ENCODE measurements at places on chromosomes 12 and 14.

DNA sequence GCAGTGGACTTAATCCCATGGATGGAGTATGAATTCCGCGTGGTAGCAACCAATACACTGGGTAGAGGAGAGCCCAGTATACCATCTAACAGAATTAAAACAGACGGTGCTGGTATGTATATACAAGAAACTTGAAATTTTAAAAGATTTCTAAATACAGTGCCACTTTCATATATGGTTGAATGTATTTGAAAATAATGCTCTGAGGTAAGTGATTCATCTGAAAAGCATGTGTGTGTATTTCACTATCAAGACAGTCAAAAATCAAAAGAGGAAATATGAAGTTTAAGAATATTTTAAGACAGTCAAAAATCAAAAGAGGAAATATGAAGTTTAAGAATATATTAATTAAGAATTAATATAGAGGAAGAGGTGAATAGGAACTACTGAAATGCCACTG is 195.0 kb upstream of the PDZRN4 start:
- DNase-seq = no peak

DNA sequence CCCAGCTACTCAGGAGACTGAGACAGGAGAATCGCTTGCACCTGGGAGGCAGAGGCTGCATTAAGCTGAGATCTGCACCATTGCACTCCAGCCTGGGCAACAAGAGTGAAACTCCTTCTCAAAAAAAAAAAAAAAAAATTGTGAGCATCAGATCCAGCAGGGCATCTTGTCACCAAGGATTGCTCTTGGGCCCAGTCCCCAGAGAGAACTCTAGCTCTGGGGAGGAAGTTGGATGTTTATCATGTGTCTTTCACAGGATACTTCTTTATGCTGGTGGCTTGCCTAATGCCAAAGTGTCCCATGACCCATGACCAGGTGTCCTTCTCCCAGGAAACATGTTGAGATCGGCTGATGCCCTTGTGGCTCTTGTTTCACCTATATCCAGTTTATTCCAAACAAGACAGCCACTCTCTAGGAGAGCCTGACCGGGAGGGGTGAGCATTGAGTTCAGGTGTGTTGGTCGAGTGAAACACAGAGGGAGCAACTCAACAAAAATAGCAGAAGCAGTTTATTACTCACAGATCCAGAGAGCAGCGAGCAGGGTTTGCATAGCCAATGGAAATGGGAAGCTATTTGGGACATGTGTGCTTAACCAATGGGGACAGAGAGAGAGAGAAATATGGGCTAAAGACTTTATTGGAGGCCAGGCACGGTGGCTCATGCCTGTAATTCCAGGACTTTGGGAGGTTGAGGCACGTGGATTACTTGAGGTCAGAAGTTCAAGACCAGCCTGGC is 6.6 kb upstream of the TCHP start:
- DNase-seq = no peak

DNA sequence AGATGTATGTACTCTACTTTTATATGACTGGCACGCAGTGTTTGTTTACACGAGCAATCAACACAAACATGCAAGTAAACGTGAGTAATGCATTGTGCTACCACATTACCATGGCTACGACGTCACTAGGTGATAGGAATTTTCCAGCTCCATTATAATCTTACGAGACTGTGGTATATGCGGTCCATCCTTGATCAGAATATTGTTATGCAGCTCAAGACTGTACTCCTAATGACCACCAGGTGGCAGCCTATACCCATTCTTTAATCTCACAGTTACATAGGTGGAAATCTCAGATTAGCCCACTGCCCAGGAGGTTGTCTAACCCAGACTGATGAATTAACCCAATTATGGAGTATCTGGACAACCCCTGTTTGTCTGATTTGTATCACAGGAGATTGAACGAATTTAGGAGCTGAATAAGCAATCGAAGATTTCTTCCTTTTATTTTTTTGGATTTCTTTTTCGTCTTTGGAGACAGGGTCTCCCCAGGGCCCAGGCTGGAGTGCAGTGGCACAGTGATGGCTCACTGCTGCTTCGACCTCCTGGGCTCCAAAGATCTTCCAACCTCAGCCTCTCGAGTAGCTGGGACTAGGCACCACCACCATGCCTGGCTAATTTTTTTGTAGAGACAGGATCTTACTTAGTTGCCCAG is 8.7 kb upstream of the TESPA1 start:
- peak; percentile 32 for DNase-seq

DNA sequence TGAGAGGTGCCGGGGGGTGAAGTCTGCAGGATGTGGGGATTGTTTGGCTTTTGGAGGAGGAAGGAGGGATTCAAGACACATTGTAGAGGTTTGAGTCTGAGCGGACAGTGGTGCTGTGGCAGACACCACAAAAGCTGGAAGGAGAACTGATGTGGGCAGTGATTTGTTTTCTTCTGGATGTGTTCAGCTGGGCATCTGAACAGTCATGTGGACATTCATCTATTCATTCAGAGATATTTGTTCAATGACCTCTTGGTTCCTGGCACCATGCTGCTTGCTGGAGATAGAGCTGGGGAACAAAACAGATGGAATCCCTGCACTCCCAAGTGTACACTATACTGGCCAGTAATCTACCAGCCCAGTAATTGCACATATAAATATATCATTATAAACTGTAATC is 64.0 kb downstream of the PTPN11 start:
- DNase-seq = no peak

DNA sequence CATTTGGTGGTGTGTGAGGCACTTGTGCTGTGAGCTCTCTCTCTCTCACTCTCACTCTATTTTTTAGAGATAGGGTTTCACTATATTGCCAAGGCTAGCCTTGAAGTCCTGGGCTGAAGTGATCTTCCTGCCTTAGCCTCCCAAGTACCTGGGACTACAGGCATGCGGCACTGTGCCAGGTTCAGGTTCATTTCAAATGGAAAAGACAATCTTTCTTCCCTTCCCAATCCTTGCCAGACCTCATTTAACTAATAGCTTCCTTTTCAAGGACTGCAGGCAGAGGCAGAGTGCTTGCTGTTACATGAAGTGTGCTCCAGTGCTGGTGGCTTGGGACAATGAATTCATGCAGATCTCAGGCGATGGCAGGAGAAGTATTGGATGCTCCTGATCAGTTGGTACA is 73.2 kb upstream of the BICD1 start:
- no peak for DNase-seq

DNA sequence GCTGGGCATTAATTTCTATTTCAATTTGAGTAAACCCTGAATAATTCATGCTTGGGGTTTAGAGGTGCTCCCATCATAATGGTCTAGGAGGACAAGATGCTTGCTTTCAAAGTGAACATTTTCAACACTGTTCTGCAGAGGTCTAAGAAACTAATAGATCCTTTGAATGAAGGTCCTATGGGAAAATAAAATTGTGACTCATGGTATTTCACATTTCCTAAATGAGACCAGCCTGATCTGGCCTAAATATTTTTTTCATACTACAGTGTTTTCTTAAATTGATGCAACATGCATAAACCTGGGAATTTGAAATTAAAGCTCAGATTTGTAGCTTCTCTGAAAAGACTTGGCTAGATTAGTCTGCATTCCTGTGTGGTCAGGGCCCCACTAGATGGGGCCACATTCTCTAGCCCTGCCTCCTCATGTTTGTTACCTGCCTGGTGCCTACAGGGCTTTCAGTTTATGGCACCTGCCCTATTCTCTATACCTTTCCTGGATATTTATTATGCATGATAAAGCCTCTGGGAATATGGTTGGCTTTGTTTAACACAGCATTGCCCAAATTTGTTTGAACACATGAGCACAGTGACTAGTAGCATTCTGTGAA is 112.7 kb downstream of the METTL25 start:
- DNase-seq = no peak

DNA sequence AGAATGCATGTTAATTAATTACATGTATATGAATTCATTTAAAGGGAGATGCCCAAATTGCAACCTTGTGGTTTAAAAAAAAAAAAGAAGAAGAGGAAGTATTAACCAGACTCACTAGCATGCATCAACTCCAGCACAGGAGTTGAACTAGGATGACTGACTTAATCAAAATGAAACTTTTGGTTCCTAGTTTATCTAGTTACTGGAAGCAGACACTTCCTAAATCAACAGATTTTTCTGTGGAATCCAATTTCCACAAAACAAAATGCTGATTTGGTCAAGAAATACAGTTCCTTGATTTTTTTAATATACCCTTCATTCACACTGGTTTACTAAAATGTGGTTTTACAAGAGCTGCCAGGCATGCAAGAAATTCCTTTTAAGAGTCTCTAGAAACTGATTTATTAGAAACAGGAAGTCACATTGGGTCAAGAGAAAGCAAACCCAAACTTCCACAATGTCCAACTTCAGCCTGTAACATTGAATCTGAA is 41.6 kb downstream of the ITPR2 start:
- no peak for DNase-seq

DNA sequence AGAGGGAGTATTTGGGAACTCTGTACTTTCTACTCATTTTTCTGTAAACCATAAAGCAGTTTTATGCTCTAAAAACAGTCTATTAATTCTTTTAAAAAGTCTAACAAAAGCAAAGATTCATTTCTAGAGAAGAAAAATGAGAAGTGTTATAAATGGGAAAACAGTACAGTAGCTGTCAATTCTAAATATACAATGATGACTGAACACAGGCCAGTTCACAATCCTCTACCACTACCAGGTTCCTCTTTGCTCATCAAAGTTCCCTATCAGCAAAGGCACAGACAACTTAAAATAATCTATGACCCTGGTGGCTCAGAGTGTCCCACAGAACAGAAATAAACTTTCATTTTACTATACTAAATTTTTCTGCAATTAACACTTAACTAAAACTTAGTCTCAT is 12.5 kb downstream of the NAA25 start:
- DNase-seq = no peak

DNA sequence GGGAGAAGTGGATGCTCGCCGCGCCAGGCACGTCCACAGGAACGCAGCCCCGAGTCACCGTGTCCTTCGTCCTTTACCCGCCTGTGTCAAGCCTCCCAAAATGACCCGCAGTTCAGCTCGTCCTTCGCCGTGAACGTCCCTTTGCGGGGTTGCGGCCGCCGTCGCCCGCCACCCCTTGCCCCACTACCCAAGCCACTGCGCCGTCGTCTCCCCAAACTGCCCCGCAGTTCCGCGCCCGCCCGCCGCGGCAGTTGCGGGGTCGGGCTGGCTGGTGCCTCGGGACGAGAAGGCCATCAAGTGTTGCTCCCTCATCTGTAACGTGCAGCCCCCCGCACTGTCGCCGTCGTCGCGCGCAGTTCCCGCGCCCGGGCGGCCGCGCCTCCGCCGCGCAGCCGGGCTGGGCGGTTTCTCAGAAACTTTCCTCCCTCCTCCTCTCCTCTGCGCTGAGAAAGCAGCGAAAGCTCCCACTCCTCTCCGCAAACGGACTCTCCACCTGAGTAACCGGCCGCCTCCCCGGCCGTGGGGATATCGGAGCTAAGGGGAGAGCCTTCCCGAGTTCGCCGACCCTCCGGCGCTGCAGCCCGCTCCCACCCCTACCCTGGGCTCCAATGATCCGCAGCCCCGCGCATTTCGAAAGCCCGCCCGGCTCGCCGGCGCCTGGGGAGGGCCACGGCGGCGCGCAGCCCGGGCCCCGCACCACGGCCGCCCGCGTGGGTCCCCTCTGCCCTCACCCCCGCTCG is 6.7 kb downstream of the CDKN1B start:
- peak; percentile 47 for DNase-seq

DNA sequence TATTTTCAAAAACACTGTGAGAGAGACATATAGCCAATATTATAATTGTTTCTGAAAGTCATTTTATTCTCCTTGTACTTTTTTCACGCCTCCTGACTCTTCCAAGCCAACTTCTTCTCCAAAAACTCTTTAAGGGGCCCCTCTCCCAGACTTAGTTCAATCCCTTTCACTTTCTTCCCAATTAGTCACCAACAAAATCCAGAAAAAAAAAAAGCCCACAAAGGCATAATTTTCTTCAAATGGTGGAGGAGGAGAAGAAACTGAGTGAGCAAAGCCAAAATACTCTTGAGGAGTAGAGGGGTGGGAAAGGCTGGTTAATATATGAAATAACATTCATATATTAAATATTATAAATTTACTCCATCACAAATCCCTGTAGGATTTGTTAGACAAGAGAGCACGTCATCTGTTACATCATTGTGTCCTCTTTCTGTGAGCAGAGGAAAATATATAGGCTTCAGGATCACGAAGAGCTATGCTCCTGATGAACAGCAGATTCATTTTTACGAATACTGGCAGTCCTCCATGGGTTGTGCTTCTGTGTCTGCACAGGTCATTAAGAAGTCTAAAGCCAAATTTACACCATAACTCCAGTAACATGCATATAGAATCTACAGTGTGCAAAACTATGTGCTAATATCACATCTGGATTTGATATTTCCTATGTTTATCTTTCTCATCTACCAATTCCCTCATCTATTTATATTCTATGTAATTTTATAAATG is 25.9 kb upstream of the NID2 start:
- DNase-seq = no peak

- DNase-seq = no peak
Observed at GRCh38 chr14:101540481-101541462, 20.5 kb upstream of the DIO3 start.

DNA sequence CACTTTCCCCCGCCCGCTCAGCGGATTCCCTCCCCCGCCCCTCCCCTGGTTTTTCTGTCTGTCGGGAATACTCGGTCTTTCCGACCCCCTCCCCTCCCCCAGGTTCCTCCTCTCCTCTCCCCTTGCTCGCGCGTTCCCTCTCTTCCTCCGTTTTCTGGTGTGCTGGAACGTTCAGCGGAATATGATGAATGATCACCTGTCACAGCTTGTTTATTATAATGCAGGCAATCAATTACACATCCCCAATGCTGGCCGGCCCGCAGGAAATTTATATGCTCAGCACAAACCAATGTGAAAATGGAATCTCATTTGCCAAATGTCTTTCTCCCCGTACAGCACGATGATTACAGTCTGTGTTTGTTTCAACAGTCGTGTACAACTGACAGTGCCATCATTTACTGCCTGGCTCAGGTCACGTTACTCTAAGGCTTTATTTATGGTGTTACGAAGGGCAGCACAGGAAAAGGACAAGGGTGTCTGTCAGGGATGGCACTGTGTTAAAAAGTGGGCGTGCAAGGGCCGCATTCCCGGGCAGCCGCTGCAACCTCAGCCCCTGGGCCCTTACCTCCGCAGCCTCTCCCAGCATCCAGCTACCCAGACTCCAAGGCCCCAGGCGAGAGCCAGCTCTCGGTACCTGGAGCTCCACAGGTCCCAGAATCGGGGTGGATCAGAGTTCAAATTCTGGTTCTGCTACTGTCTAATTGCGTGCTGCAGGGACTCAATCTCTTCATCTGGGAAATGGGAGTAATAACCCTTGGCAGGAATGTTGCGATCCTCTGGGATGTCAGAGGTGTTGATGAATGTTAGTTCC is 24.7 kb upstream of the MAP1LC3B2 start:
- no peak for DNase-seq

DNA sequence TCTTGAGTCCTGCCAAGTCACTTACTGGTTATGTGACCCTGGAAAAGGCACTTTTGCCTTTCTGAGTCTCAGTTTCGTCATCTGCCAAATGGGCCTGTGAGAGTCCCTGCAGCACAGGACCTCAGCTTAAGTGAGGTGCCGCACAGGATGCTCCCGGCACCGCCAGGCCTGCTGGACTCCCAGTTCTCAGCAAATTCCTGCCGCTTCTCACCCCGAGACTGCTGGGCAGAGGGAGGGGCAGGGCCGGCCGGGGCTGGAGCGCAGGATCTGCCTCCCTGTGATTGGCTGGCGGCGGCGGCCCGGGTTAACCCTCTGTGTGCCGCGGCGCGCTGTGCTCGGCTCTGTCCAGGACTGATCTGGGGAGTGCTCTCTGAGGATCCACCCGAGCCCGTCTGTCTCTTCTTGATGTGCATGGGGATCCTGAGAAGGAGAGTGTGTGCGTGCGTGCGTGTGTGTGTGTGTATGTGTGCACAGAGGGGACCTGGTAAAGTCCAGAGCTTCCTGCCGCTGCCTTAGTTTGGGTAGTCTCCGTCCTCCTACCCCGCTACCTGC is 8.6 kb downstream of the SETD1B start:
- peak; percentile 47 for DNase-seq

- DNase-seq = no peak
Observed at GRCh38 chr14:65045006-65045405, 57.3 kb downstream of the MAX start.
